ENCODE measurements at places on chromosomes 13 and 19.
A peak's percentile ranks its signal among the peaks of the same experiment; 100 is the strongest.

- no peak for DNase-seq
Observed at GRCh38 chr13:98526182-98526512, 50.8 kb downstream of the STK24 start.

- DNase-seq: peak; percentile 21
Observed at GRCh38 chr19:50358483-50359327, 6.7 kb downstream of the NAPSA start.

- DNase-seq: no peak
Observed at GRCh38 chr13:78638216-78638615, 20.7 kb downstream of the OBI1 start.

DNA sequence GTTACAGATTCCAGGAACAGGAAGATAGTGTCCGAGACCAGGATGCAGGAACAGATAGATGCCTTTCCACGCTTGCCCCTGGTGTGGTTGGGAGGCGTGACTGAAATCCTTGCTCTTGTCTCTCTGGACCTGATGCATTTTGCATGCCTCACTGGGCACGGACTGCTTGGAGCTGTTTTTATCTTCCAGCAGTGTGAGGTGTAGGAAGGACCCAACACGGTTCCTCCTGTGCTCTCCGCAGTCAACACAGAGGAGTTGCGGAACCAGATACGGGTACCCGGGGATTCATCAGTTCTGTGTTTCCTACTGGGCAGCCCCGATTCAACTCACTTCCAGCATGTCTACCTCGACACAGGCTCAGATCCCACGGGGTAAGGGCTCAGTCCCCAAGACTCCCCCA lies 6.5 kb downstream of the DOT1L start:
- DNase-seq: no peak

DNA sequence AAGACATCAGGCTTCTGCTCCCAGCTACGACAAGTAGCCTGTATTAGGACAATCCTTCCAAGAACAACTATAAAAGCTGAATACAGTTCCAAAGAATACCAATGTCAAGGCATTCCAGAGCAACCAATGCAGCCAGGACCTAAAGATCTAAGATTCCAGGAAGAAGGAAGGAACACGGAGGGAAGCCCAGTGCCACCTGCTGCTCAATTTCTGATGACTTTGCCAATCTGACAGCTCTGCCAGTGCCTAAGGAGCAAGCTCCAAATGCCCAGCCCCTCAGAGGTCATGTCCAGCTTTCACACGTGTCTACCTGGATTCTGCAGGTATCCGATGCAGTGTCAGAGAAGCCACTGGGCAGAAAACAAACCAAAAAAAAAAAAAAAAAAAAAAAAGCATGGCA lies 164.4 kb downstream of the IRS2 start:
- no peak for DNase-seq

DNA sequence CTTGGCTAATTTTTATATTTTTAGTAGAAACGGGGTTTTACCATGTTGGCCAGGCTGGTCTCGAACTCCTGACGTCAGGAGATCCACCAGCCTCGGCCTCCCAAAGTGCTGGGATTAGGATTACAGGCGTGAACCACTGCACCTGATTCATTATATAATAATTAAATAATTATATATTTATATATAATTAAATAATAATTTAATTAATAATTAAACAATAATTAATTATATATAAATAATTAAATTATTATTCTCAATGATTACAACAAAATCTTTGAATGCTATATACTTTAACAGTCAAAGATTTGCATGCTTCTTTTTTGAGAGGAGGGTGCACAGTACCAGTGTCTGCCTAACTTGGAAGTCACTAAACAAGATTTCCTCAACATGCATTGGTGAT lies 872.3 kb downstream of the EFNB2 start:
- DNase-seq: no peak

DNA sequence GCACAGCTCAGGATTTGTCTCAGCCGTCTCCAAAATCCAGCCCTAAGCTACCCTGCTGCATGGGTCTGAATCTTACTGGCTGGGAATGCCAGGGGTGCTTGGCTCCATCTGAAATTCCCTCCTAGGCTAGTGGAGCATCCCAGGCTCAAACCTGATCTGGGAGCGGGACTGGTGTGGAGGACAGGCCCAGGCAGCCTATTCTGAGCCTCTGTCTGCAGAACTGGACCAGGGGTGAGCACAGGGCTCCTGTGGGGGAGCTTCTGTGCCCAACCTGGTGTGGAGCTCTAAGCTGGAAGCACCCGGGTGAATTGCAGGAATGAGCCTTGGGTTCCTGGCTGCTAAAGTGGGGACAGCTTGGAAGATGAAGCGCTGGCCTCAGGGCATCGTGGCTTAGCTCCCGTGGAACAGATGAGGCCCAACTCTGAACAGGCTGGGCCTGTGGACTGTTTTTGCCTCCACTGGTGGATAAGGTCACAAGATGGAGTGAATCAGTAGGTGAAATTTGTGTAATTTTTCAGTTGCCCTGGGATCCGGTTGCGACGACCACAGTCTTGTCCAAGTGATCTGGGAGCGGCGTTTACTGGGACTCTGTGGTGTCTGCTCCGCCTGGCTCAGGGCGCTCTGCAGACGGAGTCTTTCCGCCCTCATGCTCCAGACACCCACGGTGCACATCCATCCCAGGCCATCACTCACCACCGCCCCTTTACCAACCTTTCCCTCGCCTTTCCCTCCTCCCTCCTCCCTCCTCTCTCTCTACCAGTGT lies 79.5 kb downstream of the TEX29 start:
- DNase-seq: no peak

DNA sequence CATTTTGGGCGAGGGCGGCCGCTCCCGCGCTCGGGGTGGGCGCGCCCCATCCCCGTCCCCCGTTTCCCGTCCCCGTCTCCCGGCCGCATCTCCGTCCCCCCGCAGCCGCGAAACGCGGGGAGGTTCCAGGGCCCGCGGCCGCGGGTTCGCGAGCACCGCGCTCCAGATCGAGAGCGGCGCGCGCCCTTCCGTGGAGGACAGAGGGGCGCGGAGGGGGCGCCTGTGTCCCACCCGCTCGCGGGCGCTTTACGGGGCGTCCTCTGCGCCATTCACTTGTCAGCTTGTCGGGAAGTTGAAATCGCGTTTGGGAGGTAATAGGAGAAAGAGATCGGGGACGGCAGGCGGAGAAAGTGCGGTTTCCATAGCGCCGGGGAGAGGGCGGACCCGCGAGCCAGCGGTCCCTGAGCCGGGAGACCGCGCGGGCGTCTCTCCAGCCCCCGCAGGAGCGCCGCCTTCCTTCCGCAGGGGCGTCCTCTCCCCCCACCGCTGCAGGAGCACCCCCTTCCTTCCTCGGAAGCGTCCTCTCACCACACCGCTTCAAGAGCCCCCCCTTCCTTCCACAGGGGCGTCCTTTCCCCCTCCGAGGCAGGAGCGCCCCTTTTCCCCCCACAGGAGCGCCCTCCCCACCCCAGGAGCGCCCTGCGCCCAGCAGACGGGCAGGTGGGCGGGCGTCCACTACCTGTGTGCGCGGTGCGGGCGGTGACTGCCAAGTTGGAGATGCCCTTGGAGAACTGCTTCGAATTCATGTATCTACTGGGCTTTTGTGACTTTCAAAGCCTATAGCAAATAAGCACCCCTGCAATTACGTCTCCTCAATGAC lies 962 bp upstream of the IRS2 start:
- DNase-seq: peak; percentile 44

- no peak for DNase-seq
Observed at GRCh38 chr13:33863188-33863789, 45.3 kb downstream of the RFC3 start.

DNA sequence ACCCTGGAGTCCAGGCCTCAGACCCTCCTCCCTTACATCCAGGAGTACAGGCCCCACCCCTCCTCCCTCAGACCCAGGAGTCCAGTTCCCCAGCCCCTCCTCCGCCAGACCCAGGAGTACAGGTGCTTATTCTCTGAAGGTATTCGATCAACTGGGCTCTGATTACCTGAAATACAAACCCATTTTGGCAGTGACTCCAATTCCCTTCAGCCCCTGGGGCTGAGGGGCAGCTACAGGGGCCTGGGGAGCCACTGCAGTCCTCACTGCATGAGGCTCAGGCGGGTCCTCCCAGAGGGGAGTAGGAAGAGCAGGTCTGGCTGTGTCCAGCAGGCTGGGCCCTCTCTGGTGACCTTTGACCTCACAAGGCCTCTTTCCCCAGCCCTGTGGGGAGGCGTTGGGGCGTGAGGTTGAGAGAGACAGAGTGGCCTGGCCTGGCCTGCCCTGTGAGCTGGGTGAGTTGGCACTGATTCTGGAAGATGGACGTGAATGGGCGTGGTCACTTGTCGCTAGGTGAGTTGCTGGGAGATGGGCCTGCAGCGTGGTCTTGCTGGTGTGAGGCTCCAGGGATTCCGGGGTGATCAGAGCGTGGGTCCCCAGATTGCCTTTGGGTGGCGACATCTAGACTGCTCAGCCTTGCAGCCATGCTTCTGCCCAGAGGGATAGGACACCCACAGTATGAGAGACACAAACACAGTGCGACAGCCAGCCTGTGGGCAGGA lies 3.1 kb downstream of the BCAT2 start:
- DNase-seq: no peak

DNA sequence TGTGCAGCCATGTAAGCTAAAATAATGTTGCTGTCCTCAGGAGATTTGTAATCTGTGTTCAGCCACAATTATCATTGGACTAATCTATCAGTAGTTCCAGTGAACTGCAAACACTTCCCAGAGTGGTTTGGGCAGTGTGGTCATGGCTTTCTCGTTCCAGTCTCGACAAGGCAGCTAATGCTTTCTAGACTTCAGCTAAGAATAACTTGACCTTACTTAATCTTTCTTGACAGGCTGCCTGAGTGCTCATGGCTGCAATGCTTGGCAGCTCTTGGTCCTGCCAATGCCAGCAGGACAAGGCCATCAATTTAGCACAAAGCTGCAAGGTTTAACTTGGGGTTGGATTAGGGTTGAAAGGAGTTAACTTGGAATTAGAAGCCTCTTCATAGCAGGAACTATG lies 32.8 kb downstream of the ATP12A start:
- DNase-seq: no peak

GRCh38 chr13:109207622-109208021 lies 578.2 kb downstream of the MYO16 start:
- no peak for DNase-seq

DNA sequence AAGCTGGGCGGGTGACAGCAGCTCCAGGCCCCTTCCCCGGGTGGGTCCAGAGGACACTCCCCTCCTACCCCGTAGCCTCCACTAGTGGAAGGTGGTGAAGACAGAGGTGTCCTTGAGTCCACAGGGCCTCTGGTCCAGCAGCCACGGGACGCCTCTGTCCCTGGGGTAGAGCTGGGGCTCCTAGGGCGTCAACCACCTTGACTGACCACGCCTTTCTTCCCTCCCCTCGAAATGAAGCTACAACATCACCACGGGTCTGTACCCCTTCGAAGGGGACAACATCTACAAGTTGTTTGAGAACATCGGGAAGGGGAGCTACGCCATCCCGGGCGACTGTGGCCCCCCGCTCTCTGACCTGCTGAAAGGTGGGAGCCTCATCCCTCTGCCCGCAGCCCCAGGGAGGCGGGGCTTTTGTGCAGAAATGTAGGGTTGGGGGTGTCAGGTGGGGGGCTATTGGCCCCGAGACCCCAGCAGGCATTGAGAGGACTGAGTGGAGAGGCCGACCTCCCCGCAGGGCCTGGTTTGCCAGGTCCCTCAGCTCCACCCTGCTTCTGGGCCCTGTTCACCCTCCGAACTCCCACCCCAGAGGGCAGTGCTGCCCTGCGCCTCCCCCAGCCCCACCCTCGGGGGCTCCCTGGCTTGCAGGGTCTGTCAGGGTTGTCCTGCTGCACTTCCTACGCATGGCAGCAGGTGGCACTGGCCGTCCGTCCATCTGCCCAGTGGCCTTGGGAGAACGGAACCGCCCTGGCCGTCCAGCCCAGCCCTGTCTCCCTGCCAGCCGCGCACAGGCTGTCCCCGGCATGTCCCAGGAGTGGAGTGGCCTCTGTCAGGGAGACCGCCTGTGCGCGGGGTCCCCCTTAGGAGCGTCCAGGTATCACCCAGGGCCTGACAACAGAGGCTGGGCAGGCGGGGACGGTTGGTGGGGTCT lies 15.7 kb downstream of the STK11 start:
- no peak for DNase-seq

DNA sequence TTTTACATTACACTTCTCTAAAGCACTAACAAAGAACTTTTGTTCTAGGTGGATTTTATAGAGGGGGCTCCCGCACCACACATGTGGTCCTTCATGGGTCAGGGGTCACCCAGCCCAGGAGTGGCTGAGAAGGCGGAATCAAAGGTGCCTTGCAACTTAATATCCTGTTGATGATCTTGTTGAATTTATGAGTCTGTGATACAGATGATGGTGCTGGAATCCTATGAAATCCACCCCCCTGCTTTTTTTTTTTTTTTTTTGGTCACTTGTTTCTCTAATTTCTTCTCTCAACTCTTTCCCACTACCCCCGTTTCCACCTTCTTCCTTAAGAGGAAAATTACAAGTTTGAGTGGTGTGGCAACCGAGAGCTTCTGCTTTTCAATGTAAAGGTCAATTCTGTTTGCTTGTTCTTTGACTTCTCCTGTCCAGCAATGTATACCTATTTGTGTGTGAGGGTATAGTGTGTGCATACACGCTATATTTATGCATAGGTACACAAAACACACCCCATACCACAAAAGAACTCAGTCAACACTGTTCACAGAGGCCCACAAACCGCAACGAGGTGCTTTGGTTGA lies 4.2 kb upstream of the ZIC2 start:
- DNase-seq: peak; percentile 29

DNA sequence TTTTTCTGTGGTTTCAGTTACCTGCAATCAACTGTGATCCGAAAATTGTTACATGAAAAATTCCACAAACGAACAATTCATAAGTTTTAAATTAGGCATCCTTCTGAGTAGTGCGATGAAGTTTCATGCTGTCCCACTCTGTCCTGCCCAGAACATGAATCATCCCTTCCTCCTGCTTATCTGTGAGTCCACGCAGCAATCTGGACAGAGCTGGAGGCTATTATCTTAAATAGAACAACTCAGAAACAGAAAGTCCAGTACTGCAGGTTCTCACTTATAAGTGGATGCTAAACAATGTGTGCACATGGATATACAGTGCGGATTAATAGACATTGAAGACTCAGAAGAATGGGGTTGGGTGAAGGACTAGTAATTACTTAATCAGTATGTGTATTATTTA lies 583.7 kb upstream of the SPRY2 start:
- no peak for DNase-seq

- no peak for DNase-seq
Observed at GRCh38 chr13:32682130-32682529, 95.9 kb downstream of the PDS5B start.

DNA sequence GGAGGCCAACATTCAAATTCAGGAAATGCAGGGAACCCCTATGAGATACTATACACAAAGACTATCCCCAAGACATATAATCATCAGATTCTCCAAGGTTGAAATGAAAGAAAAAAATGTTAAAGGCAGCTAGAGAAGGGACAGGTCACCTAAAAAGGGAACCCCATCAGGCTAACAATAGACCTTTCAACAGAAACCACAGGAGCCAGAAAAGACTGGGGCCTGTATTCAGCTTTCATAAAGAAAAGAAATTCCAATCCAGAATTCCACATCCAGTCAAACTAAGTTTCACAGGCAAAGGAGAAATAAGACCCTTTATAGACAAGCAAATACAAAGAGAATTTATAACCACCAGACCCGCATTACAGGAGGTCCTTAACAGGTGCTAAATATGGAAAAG lies 1703.6 kb upstream of the PRR20A start:
- no peak for DNase-seq
